Activated CD8-positive, alpha-beta T cell treated with anti-CD3 and anti-CD28 coated beads for 36 hours (primary cell): ENCODE measurements at places on chromosomes 7 and 10. TPM values are rescaled to one million over a fixed set of nuclear protein-coding genes. Genes with fewer than 3 reads are reported as not detected.

DNA sequence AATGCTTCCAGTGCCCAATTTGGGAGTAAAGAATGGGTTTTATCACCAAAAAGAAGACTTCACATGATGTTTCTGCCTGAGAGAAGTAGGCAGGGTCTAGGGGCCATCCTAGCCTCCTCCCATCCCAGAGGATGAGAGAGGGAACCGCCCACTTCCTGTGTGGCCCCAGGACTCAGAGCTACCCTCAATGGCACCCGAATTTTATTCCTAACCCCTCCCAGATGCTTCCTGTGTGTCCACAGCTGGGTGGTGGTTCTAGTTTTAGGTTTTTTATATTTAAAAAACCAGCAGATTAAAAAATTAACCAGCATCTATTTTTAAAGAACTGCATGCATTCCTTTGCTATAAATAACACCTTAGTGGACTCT, 583.5 kb downstream of the PTPRN2 start:
- no peak overlapping the region for H3K27ac ChIP-seq
- no peak overlapping the region for H3K4me3 ChIP-seq
- H3K27me3 ChIP-seq, result no peaks in the 10 kb centered on the region
- H3K4me1 ChIP-seq, result no peaks in the 10 kb centered on the region
- DNase-seq, result no peak
- no peaks in the 10 kb centered on the region for H3K36me3 ChIP-seq

The CLCN1 gene
- total RNA-seq, result 0.09 TPM

DNA sequence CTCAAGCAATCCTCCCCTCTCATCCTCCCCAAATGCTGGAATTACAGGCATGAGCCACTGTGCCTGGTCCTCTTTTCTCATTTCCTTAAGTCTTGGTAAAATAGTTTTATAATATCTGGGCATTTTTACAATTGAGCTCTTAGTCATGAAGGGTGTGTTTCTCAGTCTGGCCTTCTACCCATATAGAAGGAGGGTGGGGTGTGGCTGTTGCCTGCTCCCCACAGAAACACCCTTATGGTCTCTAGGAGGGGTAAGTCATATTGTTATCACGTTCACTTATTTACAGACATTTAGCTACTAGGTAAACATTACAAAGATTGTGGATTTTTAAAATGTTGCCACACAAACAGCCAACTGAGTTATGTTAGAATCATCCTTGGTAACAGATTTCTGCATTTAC, 6.7 kb upstream of the OTUD1 start:
- H3K27me3 ChIP-seq, result no peaks in the 10 kb centered on the region
- no peaks in the 10 kb centered on the region for H3K36me3 ChIP-seq
- no peak overlapping the region for H3K27ac ChIP-seq
- H3K4me1 ChIP-seq, result no peaks in the 10 kb centered on the region
- no peak overlapping the region for H3K4me3 ChIP-seq
- no peak for DNase-seq

- H3K27me3 ChIP-seq, result peaks cover 13% of the 10 kb centered on the region
- no peaks in the 10 kb centered on the region for H3K36me3 ChIP-seq
- H3K27ac ChIP-seq, result no peak overlapping the region
- DNase-seq, result no peak
Measured at GRCh38 chr10:98295907-98296306, 27.9 kb upstream of the LOXL4 start.

DNA sequence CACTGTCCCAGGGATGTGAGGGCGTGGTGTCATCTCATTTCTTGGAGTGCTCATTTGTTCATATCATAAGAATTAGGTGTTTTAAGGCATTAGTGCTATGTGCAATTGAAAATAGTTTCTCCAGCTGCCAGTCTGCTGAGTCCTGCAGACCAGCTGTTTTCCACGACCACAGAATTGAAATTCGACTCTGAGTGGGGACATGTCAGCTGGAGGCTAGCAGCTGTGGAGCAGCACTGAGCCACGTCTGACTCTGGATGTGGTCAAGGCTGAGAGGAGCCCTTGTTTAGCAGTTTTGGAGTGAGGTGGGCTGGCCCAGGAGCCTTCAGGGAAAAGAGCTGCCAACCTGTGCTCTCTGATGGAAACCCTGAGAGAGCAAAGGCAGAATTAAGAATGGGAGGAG, 156.3 kb upstream of the GRB10 start:
- no peak for DNase-seq
- no peak overlapping the region for H3K4me3 ChIP-seq
- peaks cover 8% of the 10 kb centered on the region for H3K27me3 ChIP-seq
- H3K4me1 ChIP-seq, result no peaks in the 10 kb centered on the region
- no peak overlapping the region for H3K27ac ChIP-seq

The CHN2 gene
- total RNA-seq, result 1.7 TPM

GRCh38 chr7:143408686-143409561, at the start of gene EPHA1:
TSS of gene EPHA1 (minus strand) at chr7:143408856. CDS start at chr7:143408805, 51 bp downstream.
- H3K4me1 ChIP-seq, result peaks cover 52% of the 10 kb centered on the region
- H3K4me3 ChIP-seq, result peak within 1 kb of the TSS; percentile 74
- H3K27ac ChIP-seq, result peak within 1 kb of the TSS; percentile 63
- H3K36me3 ChIP-seq, result no peaks in the 10 kb centered on the region
- H3K27me3 ChIP-seq, result no peaks in the 10 kb centered on the region

The NOS3 gene
- total RNA-seq, result 5.4 TPM

GRCh38 chr7:34165466-34165865, 260.1 kb downstream of the BMPER start:
- H3K4me3 ChIP-seq, result no peak overlapping the region
- no peak overlapping the region for H3K27ac ChIP-seq
- H3K4me1 ChIP-seq, result no peaks in the 10 kb centered on the region
- DNase-seq, result no peak
- no peaks in the 10 kb centered on the region for H3K27me3 ChIP-seq

- peaks cover 24% of the 10 kb centered on the region for H3K4me1 ChIP-seq
- no peak for DNase-seq
- no peaks in the 10 kb centered on the region for H3K27me3 ChIP-seq
- no peak overlapping the region for H3K27ac ChIP-seq
- no peak overlapping the region for H3K4me3 ChIP-seq
- H3K36me3 ChIP-seq, result no peaks in the 10 kb centered on the region
Measured at GRCh38 chr10:129058664-129059155, 408.3 kb upstream of the MGMT start.

- H3K27ac ChIP-seq, result no peak overlapping the region
- H3K27me3 ChIP-seq, result no peaks in the 10 kb centered on the region
- H3K36me3 ChIP-seq, result no peaks in the 10 kb centered on the region
- no peak overlapping the region for H3K4me3 ChIP-seq
- H3K4me1 ChIP-seq, result no peaks in the 10 kb centered on the region
Measured at GRCh38 chr10:86295351-86295750, 71.2 kb downstream of the GRID1 start.

- peaks cover 3% of the 10 kb centered on the region for H3K36me3 ChIP-seq
- H3K27me3 ChIP-seq, result no peaks in the 10 kb centered on the region
- DNase-seq, result no peak
Measured at GRCh38 chr10:17122726-17123661, 6.6 kb downstream of the CUBN start.

DNA sequence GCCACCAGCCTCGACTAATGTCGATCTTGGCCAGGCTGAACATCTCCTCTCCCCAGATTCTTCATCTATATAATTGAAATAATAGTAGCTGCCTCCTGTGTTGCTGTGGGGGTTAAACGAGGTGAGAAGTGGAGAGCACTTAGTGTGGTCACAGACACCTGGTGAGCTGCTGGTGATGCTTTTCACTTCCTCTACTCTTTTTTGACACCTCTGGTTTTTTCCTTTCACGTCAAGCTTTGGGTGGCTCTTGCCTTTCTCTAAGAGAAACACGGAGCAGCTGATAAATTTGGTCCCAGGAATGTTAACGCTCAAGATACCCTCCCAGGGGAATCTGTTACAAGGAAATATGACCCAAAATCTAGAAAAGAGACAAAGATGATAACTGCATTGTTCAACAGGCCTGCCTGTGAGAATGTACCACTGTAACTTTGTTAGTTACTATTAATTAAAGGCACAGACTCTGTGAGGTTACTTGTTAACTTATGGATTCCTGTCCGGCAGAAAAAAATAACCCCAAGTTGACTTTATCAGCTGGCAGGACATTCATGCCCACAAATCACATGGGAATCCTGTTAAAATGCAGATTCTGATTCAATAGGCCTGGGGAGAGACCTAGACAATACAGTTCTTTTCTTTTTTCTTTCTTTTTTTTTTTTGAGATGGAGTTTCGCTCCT, 9.5 kb upstream of the NPFFR1 start:
- H3K27ac ChIP-seq, result no peak overlapping the region
- DNase-seq, result no peak
- peaks cover 3% of the 10 kb centered on the region for H3K4me1 ChIP-seq
- H3K36me3 ChIP-seq, result no peaks in the 10 kb centered on the region

- H3K27me3 ChIP-seq, result peaks cover 7% of the 10 kb centered on the region
- peaks cover 8% of the 10 kb centered on the region for H3K4me1 ChIP-seq
- H3K4me3 ChIP-seq, result peak overlapping the region; percentile 66
- no peak overlapping the region for H3K27ac ChIP-seq
- H3K36me3 ChIP-seq, result no peaks in the 10 kb centered on the region
- peak; percentile 21 for DNase-seq
Measured at GRCh38 chr7:138663725-138664710, 37.1 kb downstream of the SVOPL start.

The AKR1E2 gene
- total RNA-seq, result 6.5 TPM

The GIMAP7 gene
- 29.0 TPM for total RNA-seq

- DNase-seq, result no peak
- no peak overlapping the region for H3K4me3 ChIP-seq
- H3K36me3 ChIP-seq, result peaks cover 24% of the 10 kb centered on the region
- no peaks in the 10 kb centered on the region for H3K27me3 ChIP-seq
- no peak overlapping the region for H3K27ac ChIP-seq
Measured at GRCh38 chr10:98242823-98243222, 25.2 kb downstream of the LOXL4 start.

The PAPOLB gene
- total RNA-seq, result not detected

DNA sequence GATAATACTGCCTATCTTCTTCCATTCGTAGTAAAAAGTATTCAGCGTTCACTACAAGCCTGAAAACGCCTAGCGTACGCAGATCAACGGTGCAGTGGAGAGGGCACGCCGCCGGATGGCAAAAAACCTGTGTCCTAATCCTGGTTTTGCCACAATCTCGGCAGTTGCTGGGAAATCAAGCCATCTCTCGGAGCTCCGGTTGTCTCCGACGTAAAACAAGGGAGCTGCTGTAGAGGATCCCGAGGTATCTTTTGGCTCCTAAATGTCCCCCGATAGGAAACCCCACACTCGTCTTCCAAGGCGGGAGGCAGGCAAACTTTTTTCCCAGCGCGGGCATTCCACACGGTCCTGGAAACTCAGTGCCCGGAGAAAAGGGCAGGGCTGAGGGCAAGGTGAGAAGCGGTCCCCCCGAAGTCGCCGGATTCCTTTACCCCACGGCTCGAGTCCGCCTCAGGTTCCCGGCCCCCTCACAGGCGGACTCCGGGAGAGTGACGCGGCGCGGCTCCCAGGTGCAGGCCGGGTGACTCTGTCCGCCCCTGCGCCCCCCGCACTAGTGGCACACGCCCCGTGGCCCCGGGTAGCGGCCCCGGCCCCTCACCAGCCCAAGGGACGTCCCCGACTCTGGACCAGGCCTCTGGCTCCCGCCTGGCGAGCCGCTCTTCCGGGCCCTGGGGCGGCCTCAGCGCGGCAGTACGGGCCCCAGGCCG, 649 bp downstream of the IDE start:
- H3K4me3 ChIP-seq, result peak overlapping the region; percentile 71
- H3K27ac ChIP-seq, result peak overlapping the region; percentile 13
- no peaks in the 10 kb centered on the region for H3K27me3 ChIP-seq
- H3K36me3 ChIP-seq, result peaks cover 7% of the 10 kb centered on the region
- DNase-seq, result peak; percentile 61

The SLC26A4 gene
- 2.0 TPM for total RNA-seq

GRCh38 chr10:31274310-31274709, 44.7 kb upstream of the ZEB1 start:
- no peak overlapping the region for H3K4me3 ChIP-seq
- no peak overlapping the region for H3K27ac ChIP-seq
- H3K27me3 ChIP-seq, result peaks cover 4% of the 10 kb centered on the region

GRCh38 chr10:50211670-50212069, 39.6 kb downstream of the ASAH2 start:
- no peak overlapping the region for H3K4me3 ChIP-seq
- H3K27ac ChIP-seq, result no peak overlapping the region
- H3K4me1 ChIP-seq, result peaks cover 3% of the 10 kb centered on the region
- DNase-seq, result no peak
- H3K36me3 ChIP-seq, result no peaks in the 10 kb centered on the region

The TRIM24 gene
- 13.9 TPM for total RNA-seq

GRCh38 chr7:27091941-27092818, 3.6 kb downstream of the HOXA1 start:
- H3K36me3 ChIP-seq, result peaks cover 2% of the 10 kb centered on the region
- DNase-seq, result no peak
- no peak overlapping the region for H3K4me3 ChIP-seq
- peaks cover 11% of the 10 kb centered on the region for H3K4me1 ChIP-seq
- H3K27me3 ChIP-seq, result peaks cover 66% of the 10 kb centered on the region
- H3K27ac ChIP-seq, result no peak overlapping the region

- peaks cover 2% of the 10 kb centered on the region for H3K27me3 ChIP-seq
- H3K36me3 ChIP-seq, result no peaks in the 10 kb centered on the region
- no peaks in the 10 kb centered on the region for H3K4me1 ChIP-seq
- H3K4me3 ChIP-seq, result no peak overlapping the region
Measured at GRCh38 chr7:82559193-82559805, 115.7 kb upstream of the CACNA2D1 start.

DNA sequence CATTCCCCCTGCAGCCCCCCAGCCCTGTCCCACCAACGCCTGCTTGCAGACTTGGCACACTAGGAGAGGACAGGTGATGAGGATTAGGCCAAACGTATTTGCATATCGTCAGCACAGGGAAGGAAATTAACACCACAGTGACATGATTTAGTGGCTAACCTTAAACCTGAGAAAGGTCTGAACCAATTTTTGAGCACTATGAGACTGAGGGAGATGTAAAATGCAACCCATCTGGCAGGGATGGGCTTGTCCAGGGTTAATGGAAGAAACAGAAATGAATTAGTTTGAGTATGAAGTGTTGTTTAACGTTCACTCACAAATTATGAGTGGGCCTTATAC, 183.6 kb downstream of the TAX1BP1 start:
- no peak for DNase-seq
- no peak overlapping the region for H3K4me3 ChIP-seq
- no peaks in the 10 kb centered on the region for H3K36me3 ChIP-seq
- H3K27me3 ChIP-seq, result no peaks in the 10 kb centered on the region
- H3K27ac ChIP-seq, result no peak overlapping the region

GRCh38 chr10:113020838-113021237, 70.8 kb downstream of the TCF7L2 start:
- H3K27me3 ChIP-seq, result no peaks in the 10 kb centered on the region
- no peaks in the 10 kb centered on the region for H3K36me3 ChIP-seq
- H3K27ac ChIP-seq, result no peak overlapping the region
- H3K4me1 ChIP-seq, result no peaks in the 10 kb centered on the region

The DNAJB12 gene
- total RNA-seq, result 17.1 TPM

- no peak for DNase-seq
- no peak overlapping the region for H3K4me3 ChIP-seq
- H3K27ac ChIP-seq, result no peak overlapping the region
- H3K4me1 ChIP-seq, result peaks cover 12% of the 10 kb centered on the region
- no peaks in the 10 kb centered on the region for H3K36me3 ChIP-seq
Measured at GRCh38 chr7:30253796-30254165, 30.6 kb upstream of the ZNRF2 start.
